Hematopoietic multipotent progenitor cell (in vitro differentiated cells): ENCODE measurements at places on chromosomes 6 and 20. TPM values are rescaled to one million over a fixed set of nuclear protein-coding genes. Genes with fewer than 3 reads are reported as not detected.

The CD2AP gene
- total RNA-seq = 8.1 TPM

The HLA-DMA gene
- 156 TPM for total RNA-seq

The NMBR gene
- not detected for total RNA-seq

The ATP9A gene
- 25.0 TPM for total RNA-seq

The C20orf202 gene
- under 0.01 TPM for total RNA-seq

The ASIP gene
- total RNA-seq = not detected

The TMEM239 gene
- not detected for total RNA-seq

The ZNF391 gene
- 1.9 TPM for total RNA-seq
